ENCODE measurements at places on chromosomes 12 and 14.

- no peak for DNase-seq
Measured at GRCh38 chr14:77139540-77140358, 1.8 kb downstream of the ZDHHC22 start.

DNA sequence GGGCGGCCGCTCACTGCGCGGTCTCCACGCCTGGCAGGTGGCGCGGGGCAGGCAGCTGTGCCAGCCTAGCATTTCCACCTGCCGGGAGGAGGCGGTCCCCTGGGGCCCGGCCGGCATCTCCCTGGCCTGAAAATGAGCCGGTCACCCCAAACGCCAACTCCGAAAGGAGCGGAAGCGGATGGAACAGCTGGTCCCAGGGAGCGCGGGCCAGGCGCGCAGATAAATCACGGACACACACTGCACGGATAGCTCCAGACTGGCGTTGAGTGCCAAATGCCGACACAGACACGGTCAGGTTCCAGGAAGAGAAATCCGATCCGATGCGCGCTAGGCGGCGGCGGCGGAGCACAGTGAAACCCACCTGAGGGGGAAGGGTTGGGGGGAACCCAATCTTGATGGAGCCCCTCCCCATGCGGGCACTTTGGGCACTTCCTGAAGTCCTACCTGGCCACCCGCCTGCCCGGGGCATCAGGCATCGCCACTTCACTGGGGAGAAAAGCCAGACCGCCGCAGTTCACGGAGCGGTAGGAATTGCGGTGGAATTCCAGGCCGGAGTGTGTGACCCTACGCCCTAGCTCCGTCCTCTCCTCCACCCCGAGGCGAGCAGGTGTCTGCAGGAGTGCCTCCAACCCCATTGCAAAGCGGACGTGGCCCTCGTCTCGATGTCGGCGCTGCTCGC lies 624 bp upstream of the PLEKHD1 start:
- no peak for DNase-seq

DNA sequence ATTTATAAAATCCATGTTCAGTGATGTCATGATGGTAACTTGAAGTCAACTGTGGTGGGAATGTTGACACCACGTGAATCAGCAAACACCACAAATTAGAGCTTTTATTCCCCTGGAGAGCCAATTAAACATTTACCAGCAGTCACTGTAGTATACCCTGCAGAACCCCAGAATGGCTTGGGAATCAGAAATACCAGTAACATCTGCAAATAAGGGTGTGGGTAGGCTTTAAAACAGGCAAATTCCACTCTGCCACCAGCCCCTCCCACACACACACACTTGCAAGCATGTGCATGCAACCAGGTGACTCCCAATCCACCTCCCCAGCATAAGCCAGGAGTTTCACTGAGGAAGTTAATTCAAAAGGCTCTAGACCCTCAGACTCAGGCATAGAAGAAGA lies 63.6 kb upstream of the TMEM263 start:
- DNase-seq, result no peak

- DNase-seq, result no peak
Measured at GRCh38 chr14:61418746-61419145, 97.4 kb downstream of the PRKCH start.

DNA sequence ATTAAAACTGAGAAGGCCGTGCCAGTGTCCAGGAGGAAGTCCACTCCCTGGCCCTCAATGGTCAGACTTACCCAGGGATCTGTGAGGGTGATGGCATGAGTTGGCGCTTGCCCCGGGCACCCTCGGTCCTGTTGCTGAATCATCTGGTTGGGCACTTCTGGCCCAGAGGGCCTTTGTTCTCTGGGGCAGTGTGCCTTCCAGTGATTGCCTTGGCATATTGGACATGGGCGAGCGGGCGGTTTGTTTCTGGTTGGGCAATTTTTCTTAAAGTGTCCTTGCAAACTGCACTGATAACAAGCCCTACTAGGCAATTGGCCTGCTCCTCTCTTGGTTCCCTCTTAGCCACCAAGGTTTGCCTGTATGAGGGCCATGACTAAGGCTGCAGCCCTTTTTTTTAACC lies 69.5 kb upstream of the ZDHHC17 start:
- DNase-seq, result no peak

DNA sequence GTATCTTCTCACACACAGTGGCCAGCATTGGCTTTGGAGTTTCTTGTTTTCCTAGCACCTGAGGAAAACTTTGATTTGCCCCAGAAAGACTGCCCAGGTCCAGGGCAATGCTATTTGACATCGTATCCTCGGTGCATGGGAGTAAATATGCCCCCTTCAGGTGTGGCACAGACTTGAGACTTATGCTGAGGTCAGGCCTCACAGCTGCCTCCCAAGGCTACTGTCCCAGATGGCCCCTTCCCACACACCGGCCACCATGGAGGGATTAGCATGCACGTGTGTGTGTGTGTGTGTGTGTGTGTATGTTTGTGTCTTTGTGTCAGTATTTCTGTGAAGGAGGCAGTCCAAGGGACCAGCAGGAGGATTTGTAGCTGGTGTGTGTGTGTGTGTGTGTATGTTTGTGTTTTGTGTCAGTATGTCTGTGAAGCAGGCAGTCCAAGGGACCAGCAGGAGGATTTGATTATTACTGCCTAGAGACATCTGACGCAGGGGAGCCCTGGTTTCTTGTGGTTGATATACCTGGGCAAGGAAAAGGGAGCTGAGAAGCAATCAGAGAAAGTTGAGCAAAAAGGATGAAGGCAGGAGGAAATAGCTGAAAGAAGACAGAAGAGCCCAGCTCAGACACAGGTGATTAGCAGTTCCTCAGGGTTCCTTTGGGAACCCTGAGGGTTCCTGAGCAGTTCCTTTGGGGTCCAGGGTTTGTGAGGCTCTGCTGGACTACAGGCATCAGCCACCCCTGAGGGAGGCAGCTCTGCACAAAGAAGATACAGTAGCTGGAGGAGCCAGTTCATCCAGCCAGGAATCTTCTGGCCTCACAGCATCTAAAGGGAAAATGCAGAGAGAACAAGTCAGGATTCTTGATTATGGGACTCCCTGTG lies 42.2 kb downstream of the COX16 start:
- DNase-seq, result no peak

DNA sequence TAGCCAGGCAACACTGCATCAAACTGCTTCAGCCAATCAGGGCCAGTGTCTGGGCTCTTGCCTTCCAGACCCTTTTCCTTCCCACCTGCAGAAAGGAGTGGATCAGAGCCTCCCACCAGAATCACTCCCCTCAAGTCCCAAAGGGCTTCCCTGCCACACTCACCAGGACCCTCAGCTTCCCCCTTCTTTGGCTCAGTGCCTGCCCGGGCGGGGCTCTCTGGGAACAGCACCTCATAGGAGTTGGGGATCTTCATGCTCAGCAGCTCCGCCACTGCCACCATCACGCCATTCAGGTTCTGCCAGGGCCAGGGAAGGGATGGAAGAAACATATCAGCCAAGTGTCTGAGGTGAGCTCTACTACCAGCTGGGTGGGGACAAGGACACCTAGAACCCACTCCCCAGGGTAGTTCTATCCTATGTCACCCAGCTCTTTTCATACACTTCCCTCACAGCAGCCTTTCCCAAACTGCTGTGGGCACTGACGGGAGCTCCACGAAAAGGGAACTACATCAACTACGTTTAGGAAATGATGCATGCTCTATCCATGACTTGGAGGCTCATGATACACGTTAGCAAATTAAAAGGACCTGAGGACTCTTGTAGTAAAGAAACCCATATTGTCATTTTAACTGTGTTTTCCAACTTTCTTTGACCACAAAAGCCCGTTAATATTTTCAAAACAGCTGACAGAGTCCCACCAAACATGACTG lies 9.4 kb upstream of the PRKAG1 start:
- no peak for DNase-seq

DNA sequence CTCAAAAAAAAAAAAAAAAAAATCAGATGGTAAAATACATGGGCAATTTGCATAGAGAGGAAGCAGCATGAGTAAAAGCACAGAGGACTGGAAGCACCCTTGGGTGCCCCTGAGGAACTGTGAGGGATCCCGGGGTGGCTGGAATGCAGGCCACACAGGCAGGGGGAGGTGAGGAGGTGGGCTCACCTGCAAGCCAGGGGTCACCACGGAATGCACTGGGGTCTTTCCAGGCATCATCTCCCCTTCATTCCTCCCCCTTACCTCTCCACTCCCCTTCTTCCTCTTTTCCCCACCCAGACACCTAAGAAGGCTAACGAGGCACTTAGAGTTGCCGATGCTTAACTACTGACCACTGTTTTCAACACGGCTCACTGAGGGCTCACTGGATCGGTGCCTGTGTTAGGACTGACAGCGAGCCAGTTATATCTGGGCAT lies 14.4 kb upstream of the HIP1R start:
- DNase-seq, result no peak

GRCh38 chr12:65868878-65869277 lies 44.6 kb downstream of the HMGA2 start:
- DNase-seq, result no peak

DNA sequence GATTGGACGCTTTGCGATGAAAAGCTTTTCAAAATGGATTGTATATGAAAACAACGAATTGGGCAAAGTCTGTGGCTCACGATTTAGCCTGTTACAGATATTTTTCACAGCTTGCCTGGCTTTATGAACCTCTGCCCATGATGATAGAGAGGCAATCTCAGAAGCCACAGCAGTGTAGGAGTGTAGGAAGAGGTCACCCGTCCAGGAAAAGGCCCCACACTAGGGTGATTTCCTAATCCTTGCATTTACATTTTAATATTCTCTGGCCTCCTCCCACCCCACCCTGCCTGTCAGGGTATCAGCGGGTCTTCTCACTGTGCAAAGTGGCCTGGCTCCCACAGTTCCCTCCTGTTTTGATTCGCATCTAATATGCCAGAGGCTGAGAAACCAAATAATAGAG lies 81.8 kb upstream of the FOXN3 start:
- no peak for DNase-seq

DNA sequence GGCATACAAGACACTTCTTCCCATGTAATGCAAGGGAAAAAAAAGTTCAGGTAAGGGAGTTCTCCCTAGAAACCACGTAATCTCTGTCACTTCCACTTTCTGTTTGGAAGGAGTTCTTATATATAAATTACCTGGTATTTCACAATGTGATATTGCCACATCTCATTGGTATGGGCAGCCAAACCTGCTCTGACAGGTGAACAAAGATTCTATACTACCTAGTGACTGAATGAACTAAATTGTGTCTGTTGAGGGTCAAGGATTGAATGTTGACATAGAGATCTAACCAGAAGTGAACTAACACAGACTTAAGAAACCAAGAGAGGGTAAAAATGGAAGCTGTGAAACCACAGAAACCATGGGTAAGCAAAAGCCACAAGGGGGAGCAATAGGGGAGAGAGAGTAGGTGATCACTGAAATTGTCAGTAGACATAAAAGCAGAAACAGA lies 161.3 kb downstream of the RPL10L start:
- no peak for DNase-seq

DNA sequence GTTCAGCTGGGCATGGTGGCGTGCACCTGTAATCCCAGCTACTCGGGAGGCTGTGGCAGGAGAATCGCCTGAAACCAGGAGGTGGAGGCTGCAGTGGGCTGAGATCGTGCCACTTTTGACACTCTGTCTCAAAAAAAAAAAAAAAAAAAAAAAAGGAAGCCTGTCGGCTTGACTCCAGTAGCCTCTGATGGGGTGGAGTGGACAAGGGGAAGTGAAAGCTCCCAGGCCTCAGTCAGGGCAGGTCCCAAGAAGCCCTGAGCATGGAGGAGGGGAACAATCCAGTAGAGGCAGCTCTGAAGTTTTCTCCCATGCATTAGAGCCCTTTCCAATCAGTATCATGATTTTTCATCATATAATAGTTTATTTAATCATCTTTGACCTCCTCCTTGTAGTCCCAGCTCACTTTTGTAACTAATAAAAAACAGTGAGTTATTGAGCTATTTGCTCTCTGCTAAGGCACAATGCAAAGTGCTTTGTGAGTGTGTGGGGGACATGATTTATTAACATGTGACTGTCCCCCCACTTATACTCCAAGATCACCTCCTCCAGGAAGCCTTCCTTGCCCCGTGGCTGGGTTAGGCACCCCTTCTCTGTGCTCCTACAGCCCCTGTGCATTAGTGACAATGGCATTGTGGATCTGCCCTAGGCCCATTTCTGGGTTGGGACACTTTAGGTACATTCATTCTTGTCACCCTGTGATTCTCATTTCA lies 4.7 kb upstream of the SSH1 start:
- DNase-seq, result no peak

DNA sequence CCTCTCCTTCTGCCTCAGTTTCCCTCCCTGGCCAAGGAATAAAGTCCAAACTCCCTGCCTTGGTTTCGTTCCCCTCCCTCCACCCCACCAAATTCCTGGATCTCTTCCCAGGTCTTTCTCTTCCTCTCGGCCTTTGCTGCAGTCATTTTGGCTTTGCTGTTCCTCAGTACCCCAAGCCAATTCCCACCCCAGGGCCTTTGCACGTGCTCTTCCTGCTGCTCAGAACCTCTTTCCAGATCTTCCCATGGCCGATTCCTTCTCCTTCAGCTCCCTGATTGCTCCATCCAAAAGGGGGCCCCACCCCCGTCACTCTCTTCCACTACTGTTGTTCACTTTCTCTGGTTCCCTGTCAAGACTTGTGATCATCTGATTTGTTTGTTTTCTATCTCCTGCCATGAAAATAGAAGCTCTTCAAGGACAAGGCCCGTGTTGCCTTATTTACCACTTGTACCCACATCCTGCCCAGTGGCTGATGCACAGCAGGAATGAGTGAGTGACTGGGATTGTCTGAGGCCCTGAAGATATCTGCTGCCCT lies 3.1 kb downstream of the HNF1A start:
- DNase-seq, result no peak

GRCh38 chr12:110171636-110172035 lies 47.5 kb downstream of the IFT81 start:
- DNase-seq, result no peak

DNA sequence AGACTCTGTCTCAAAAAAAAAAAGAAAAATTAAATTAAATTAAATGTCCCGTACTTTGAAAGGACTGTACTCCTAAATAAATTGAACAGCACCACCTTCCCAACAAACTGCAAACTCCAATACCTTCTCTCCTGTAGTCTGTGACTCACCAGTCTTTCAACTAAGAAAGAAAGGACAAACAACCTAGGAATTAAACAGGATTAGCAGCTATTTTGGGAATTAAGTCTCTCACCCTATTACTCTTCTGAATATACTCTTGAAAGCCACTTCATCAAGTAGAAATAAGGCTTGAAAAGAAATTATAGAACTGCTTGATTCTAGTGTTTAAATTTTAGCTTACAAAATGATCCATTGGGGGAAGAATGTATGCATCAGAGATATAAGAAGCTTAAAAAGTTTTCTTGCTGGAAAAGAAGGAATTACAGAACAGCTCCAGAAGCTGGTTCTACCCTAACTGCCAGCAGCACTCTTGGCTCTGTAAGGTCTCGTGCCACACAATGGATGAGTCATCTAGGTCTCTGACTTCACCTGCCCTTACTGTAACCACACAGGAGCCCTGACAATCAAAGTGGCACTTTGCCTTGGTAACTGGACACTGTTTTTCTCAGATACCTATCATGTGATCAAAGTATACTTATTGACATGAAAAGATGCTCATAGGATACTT lies 57.0 kb upstream of the CERS5 start:
- no peak for DNase-seq

GRCh38 chr12:69068448-69068847 lies 135.5 kb upstream of the CPM start:
- DNase-seq, result no peak

DNA sequence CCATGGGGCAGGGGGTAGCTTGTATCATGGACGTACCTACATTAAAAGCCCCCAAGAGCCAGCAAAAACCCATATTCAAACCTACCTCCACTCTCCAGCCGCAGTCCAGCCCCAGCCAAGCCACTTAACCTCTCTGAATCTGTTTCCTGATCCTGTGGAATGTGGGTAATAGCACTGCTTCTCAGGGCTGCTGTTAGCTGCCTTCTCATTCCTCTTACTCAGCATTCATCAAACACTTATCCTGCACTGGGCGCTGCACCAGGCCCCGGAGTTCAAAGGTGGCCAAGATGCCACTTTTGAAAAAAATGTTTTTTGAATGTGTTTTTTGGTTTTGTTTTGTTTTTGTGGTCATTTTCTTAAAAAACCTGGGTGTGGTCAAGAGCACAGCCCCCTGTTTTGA lies 237.4 kb downstream of the CHST11 start:
- DNase-seq, result no peak
